Activated T-helper 17 cell treated with anti-CD3 and anti-CD28 coated beads, Interleukin-2, amount 50 U/mL, for 72 hours (primary cell): ENCODE measurements at places on chromosomes 5 and 9.
A peak's percentile ranks its signal among the peaks of the same experiment; 100 is the strongest.

DNA sequence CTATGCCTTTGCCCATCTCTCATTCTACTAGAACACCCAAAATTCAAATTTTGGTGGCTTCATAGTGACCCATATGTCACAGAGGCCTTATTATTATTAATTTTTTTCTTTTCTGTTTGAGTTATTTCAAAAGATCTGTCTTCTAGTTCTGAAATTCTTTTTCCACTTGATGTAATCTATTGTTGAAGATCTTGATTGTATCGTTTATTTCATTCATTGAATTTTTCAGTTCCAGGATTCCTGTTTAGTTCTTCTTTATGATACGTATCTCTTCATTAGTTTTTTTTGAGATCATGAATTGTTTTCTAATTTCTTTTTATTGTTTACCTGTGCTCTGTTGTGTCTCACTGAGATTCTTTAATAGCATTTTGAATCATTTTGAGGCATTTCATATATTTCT lies 24.6 kb upstream of the APBA1 start:
- no peaks in the 10 kb centered on the region for H3K36me3 ChIP-seq
- H3K27me3 ChIP-seq = peaks cover 12% of the 10 kb centered on the region
- ATAC-seq = no peak
- no peak overlapping the region for H3K4me3 ChIP-seq
- H3K4me1 ChIP-seq = no peaks in the 10 kb centered on the region
- no peak overlapping the region for H3K27ac ChIP-seq

- peak; percentile 99 for ATAC-seq
- H3K36me3 ChIP-seq = no peaks in the 10 kb centered on the region
- H3K27me3 ChIP-seq = no peaks in the 10 kb centered on the region
- H3K4me3 ChIP-seq = no peak overlapping the region
- H3K27ac ChIP-seq = peak overlapping the region; percentile 20
Measured at GRCh38 chr9:94909250-94909894, 182.9 kb downstream of the AOPEP start.

DNA sequence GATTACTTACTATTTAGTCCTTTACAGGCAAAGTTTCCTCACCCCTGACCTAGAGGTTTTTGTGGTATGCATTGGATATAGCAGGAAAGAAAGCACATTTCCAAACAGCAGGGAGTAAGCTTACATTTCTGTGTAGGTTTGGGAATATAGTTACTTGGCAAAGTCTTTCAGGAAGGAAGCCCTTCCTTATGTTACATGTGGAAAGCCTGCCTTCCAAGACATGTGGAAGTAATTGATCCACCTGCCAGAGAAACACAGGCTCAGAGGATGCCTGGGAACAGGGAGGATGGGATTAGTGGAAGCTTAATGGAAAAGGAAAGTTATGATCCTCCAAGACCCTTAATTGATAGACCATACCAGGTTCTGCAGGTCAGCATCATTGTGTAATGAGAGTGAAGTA lies 87.3 kb upstream of the PPP1R2B start:
- no peak overlapping the region for H3K4me3 ChIP-seq
- ATAC-seq = no peak
- no peak overlapping the region for H3K27ac ChIP-seq
- no peaks in the 10 kb centered on the region for H3K36me3 ChIP-seq
- H3K4me1 ChIP-seq = no peaks in the 10 kb centered on the region

- H3K27ac ChIP-seq = peak overlapping the region; percentile 94
- H3K4me1 ChIP-seq = peaks cover 12% of the 10 kb centered on the region
- H3K36me3 ChIP-seq = peaks cover 38% of the 10 kb centered on the region
- H3K4me3 ChIP-seq = peak overlapping the region; percentile 87
- no peak for ATAC-seq
Measured at GRCh38 chr5:71454913-71455312, 538 bp upstream of the BDP1 start.

DNA sequence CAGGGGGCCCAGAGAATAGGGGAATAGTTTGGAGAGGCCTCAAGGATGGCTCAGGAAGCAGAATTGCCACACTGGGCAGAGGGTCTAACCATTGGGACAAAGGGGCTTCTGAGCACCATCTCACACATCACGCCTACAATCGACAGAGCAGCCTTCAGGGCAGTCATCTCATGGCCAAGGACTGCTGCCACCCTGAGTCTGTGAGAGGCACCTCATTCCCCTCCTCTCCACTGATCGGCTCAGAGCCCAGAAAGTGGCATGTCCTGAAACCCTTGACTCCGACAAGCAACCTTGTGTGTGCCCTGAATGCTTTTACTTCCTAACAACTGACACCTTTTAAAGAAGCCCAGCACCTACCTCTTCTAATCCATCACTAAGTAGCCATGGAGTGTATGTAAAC lies 128.9 kb upstream of the PTPN3 start:
- no peak for ATAC-seq
- H3K27ac ChIP-seq = no peak overlapping the region
- H3K4me1 ChIP-seq = no peaks in the 10 kb centered on the region
- H3K4me3 ChIP-seq = no peak overlapping the region
- H3K36me3 ChIP-seq = no peaks in the 10 kb centered on the region

GRCh38 chr9:118650417-118650816 lies 718.8 kb downstream of the BRINP1 start:
- no peak overlapping the region for H3K27ac ChIP-seq
- no peaks in the 10 kb centered on the region for H3K27me3 ChIP-seq
- no peaks in the 10 kb centered on the region for H3K36me3 ChIP-seq
- ATAC-seq = no peak
- H3K4me1 ChIP-seq = no peaks in the 10 kb centered on the region
- H3K4me3 ChIP-seq = no peak overlapping the region

DNA sequence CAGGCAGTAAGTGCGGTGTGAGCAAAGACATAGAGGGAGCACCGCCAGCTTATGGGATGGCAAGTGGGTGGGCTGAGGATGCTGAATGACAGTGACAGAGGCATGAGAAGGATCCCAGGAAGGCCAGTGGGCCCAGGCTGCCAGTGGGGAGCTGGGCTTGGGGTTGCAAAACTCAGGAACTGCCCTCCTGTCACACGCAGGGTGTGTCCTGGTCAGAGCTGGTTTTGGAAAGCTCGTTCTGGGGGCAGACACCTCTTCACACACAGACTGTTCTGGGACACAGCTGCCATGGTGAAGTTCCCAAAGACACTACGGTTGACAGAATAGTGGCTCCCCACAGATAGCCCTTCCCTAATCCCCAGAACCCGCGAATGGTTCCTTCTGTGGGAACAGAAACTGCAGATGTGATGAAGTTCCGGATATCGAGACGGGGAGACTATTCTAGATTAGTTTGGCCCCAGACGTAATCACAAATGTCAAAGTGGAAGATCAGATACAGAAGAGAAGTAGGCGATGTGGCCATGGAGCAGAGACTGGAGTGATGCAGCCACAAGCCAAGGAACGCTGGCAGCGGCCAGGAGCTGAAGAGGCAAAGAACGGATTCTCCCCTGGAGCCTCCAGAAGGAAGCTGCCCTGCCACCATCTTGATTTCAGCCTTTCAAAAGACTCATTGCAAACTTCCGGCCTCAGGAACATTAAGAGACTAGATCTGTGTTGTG lies 159.0 kb downstream of the COL23A1 start:
- H3K36me3 ChIP-seq = no peaks in the 10 kb centered on the region
- H3K27ac ChIP-seq = no peak overlapping the region
- ATAC-seq = no peak

GRCh38 chr9:126927419-126927818 lies 12.8 kb downstream of the RALGPS1 start:
- ATAC-seq = no peak
- H3K27ac ChIP-seq = no peak overlapping the region
- no peaks in the 10 kb centered on the region for H3K4me1 ChIP-seq
- no peaks in the 10 kb centered on the region for H3K27me3 ChIP-seq
- no peaks in the 10 kb centered on the region for H3K36me3 ChIP-seq

GRCh38 chr9:21153336-21154017 lies 11.8 kb upstream of the IFNW1 start:
- no peaks in the 10 kb centered on the region for H3K4me1 ChIP-seq
- H3K36me3 ChIP-seq = no peaks in the 10 kb centered on the region
- no peaks in the 10 kb centered on the region for H3K27me3 ChIP-seq
- no peak for ATAC-seq
- H3K27ac ChIP-seq = no peak overlapping the region

GRCh38 chr9:76135902-76136301 lies 245.4 kb downstream of the PCSK5 start:
- no peaks in the 10 kb centered on the region for H3K27me3 ChIP-seq
- H3K4me3 ChIP-seq = no peak overlapping the region

GRCh38 chr5:158621391-158621790 lies 478.3 kb downstream of the EBF1 start:
- H3K27ac ChIP-seq = no peak overlapping the region
- ATAC-seq = no peak
- H3K4me1 ChIP-seq = no peaks in the 10 kb centered on the region
- no peaks in the 10 kb centered on the region for H3K36me3 ChIP-seq
- no peaks in the 10 kb centered on the region for H3K27me3 ChIP-seq

- H3K4me1 ChIP-seq = no peaks in the 10 kb centered on the region
- no peak overlapping the region for H3K4me3 ChIP-seq
- no peak for ATAC-seq
- H3K36me3 ChIP-seq = no peaks in the 10 kb centered on the region
Measured at GRCh38 chr5:142630927-142631539, 54.9 kb downstream of the FGF1 start.

- H3K4me3 ChIP-seq = no peak overlapping the region
- no peak for ATAC-seq
- no peaks in the 10 kb centered on the region for H3K36me3 ChIP-seq
- H3K27ac ChIP-seq = no peak overlapping the region
- no peaks in the 10 kb centered on the region for H3K4me1 ChIP-seq
- peaks cover 19% of the 10 kb centered on the region for H3K27me3 ChIP-seq
Measured at GRCh38 chr5:67476531-67476930, 279.9 kb upstream of the CD180 start.

DNA sequence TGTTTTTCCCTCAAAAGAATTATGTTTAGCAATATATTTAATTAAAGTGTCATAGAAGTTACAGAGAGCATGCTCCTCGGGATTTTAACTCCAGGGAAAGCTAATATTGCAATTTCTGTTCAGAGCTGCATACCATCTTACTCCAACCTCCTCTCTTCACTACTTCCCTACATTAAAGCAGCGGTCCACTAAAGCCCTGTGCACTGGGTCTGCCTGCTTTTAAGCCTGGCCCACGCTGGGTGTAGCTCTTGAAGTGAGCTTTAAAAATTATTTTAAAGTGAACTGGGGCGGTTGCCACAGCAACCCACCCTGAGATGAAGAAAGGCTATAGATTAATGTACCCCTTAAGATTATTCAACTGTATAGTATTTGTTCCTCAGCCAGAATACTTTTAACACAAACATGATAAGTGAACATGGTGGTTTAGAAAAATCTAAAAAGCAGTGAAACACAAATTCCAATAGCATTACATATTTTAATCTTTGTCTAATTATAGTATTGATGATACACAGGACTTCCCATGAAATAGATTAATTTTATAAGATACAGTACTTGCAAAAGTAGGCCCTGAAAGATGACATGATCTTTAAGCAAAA lies 3.9 kb upstream of the MEF2C start:
- H3K36me3 ChIP-seq = no peaks in the 10 kb centered on the region
- peaks cover 58% of the 10 kb centered on the region for H3K27me3 ChIP-seq
- no peak for ATAC-seq
- H3K27ac ChIP-seq = no peak overlapping the region
- no peak overlapping the region for H3K4me3 ChIP-seq
- peaks cover 20% of the 10 kb centered on the region for H3K4me1 ChIP-seq

DNA sequence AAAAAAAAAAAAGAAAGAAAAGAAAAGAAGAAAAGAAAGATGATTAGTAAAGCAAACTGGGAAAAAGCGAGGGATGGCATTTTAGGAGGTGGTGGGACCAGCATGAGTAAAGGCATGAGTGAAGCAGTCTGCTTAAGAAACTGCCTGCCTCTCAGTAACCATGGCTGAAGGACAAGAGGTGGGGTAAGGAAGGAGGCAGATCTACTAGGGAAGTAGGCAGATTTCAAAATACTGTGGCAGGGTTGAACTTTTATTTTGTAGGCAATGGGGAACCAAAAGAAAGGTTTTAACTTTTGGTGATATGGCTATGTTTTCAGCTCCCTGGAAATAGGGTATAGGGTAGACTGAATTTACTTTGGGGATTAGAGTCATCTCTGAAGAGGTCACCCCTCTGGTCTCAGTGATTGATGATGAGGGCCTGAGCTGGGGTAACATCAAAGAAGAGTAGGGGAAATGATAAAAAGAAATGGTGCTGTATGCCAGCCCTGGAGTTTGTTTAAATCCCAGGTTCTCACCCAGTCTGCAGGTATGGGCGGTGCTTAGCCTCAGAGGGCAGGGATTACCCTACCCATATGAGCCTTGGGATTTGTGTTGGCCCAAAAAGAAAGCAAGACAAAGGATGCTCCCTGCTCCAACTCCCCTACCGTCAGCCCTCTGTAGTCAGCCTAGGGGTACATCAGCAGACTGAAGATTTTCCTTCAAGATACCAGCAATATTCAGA lies 316.2 kb downstream of the CWC27 start:
- H3K36me3 ChIP-seq = no peaks in the 10 kb centered on the region
- no peaks in the 10 kb centered on the region for H3K4me1 ChIP-seq
- peaks cover 4% of the 10 kb centered on the region for H3K27me3 ChIP-seq

GRCh38 chr9:128550770-128551656 lies 1.4 kb upstream of the SPTAN1 start:
- H3K27me3 ChIP-seq = no peaks in the 10 kb centered on the region
- no peak for ATAC-seq
- peak overlapping the region; percentile 90 for H3K4me3 ChIP-seq
- peaks cover 17% of the 10 kb centered on the region for H3K4me1 ChIP-seq
- H3K36me3 ChIP-seq = no peaks in the 10 kb centered on the region

DNA sequence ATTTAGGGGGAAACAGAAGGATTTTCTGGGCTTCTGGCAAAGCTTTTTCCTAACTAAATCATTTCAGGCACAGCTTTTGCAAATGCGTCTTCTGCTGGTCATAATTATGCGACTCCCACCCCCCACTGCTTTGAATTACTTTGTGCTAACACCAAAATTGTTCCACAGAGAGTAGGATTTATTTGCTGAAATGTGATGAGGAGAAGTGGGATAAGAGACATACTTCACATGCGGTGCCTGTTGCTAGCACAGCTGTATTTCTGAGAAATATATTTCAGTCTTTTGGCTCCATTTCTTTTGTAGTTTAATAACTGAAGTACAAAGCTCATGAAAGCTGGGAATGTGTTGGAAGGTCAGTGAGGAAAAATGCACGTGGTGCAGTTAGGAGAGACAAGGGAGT lies 83.2 kb upstream of the TAS2R1 start:
- H3K4me3 ChIP-seq = no peak overlapping the region
- no peaks in the 10 kb centered on the region for H3K4me1 ChIP-seq
- H3K36me3 ChIP-seq = no peaks in the 10 kb centered on the region
- no peaks in the 10 kb centered on the region for H3K27me3 ChIP-seq

DNA sequence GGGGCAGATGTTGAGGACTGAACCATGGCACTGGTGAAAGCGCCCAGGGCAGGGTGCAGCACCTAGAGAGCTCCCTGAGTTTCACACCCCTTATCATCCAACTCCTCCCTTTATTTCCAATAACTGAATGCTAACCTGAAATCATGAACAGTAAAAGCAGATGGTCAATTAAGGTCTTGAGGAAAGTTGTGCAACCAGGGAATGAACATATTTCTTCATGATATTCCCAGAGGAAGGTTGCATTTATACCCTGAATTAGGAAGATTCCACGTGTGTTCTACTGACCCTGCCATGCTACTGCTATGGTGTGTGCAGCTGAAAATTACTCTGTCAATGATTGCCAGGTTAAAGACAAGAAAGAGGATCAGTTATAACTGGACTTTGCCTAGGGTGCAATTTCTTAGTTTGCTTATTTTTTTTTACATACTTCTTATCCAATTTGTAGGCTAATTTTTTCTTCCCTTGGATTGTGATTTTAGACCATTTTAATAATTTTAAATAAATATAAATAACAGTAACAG lies 319.8 kb downstream of the SEMA5A start:
- no peak overlapping the region for H3K4me3 ChIP-seq
- no peaks in the 10 kb centered on the region for H3K36me3 ChIP-seq
- no peak overlapping the region for H3K27ac ChIP-seq
- no peaks in the 10 kb centered on the region for H3K27me3 ChIP-seq

GRCh38 chr9:107144475-107144874 lies 138.6 kb upstream of the RAD23B start:
- H3K27me3 ChIP-seq = peaks cover 46% of the 10 kb centered on the region
- H3K4me1 ChIP-seq = no peaks in the 10 kb centered on the region
- ATAC-seq = no peak
